ENCODE measurements at places on chromosomes 3 and 15. TPM values are rescaled to one million over a fixed set of nuclear protein-coding genes. Genes with fewer than 3 reads are reported as not detected.
A peak's percentile ranks its signal among the peaks of the same experiment; 100 is the strongest.

- no peak for DNase-seq
Measured at GRCh38 chr3:42516443-42516842, 14.0 kb downstream of the VIPR1 start.

DNA sequence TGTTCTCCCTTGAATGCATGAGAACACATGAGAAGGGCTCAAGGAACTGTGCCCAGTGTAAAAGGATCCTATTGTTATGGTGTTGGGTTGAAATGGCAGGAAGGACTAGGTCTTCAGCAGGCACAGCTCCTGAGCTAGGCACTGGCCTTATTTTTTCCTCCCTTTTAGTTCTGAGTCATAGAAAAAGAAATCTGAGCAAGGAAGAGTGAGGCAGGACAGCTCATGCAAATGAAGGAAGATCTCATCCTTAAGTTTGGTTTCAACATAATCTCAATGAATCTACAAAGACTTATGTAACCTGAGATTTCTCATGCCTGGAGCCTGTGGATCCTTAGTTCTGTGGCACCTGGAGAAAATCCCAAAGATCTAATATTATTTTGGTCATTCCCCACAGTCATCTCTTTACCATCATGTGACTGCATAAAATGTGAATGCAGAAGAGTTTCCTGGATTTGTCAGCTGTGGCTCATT is 188.6 kb upstream of the TBL1XR1 start:
- peak; percentile 50 for DNase-seq

DNA sequence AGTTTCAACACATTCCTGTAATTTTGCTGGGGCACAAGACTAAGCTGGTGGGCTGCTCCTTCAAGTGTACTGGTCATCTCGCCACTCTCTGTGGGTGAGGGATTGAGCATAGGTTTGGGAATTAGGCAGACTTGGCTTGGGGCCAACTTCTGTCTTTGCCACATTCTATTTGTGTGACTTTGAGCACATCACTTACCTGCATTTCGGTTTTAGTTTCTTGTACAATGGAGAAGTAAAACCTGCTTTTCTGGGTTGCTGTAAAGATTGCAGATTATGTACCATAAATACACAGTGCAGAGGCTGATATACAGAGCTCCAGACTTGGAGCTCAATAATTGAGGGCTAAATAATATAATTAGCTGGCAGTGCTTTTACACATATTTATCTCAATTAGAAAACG is 162.1 kb downstream of the C3orf38 start:
- DNase-seq: no peak

DNA sequence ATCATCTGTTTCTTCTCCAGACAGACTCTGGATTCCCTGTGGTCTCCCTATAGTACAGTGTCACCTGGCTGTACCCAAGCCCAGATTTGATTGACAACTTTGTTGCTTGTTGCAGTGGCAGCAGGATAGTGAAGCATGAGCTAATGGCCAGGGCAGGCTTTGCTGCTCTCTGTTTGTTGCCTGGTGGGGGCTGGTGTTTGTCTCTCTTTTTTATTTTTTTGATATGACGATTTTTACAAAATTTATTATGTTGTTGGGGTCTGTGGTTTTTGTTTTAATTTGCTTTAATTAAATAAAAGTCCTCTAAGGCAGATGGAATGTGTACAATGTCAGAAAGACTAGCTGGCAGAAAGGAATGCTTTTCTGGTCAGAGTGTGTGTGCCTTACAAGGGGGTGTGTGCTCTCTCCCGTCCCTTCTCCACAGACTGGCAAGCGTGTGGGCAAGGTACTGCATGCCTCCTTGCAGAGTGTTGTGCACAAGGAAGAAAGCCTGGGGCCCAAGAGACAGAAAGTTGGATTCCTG is 15.2 kb upstream of the CLEC3B start:
- peak; percentile 83 for DNase-seq

DNA sequence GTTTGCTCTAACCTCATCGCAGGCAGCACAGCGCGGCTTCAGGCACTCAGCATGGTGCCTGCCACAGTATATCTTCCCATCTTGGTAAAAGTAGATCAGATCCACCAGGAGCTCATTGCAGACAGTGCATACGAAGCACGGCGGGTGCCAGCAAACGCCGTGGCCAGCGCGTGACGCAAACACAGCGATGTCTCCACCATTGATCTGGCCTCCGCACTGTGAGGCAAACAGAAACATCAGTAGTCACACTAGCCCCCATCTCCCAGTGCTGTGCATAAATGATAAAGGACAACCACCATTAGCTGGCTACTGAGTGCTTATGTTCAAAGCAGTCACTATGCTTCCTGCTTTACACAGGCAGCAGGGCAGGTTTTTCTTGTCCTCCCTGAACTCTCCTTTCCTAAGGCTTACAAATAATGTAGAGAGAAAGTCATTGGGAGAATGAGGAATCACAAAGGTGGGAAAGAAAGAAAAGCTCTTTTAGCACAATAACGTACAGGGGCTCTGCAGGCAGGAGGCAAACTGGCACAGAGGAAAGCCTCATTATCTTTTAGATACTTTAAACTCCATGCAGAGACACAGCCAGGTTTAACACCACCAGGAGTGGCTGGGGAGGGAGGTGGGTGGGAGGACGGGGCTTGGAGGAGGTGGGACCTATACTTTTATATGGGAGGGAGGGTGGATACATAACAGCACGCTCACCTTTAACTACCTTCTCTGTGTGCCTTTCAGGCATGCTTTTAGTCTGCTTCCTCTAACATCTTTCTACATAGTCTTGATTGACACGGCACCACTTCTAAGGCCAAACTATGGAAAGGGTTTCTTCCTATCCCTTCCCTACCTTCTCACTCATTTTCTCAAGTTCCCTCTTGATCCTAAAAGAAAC is 67.9 kb downstream of the PRICKLE2 start:
- DNase-seq: no peak

GRCh38 chr15:45499426-45499825 is 23.1 kb downstream of the SLC30A4 start:
- peak; percentile 65 for DNase-seq

GRCh38 chr3:2921903-2922302 is 188.3 kb downstream of the IL5RA start:
- peak; percentile 18 for DNase-seq

- DNase-seq: no peak
Measured at GRCh38 chr3:46901591-46902187, 24.2 kb downstream of the PTH1R start.

Gene RBMS3
- 18.7 TPM for polyA plus RNA-seq

Gene KCTD6
- 13.6 TPM for polyA plus RNA-seq

Measured in fibroblast of lung (primary cell).